Hypothalamus (tissue), 51 donors: ENCODE measurements at places on chromosomes 16 and 17.

DNA sequence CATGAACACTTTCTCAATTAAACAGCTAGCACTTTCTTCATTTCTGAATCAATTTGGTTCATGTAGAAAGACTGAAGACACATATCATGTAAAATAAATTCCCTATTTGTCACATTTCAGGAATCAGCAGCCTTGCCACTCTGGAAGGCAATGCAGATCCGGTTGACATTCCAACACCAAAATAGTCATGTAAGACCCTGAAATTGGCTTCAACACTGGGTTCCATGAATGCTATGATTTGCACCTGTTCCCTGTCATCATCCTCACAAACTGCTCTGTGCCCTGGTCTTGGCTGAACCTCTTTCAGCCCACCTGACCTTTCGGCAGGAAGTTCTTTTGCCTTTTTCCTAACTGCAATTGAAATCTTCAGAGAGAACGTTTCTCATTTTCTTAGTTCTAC lies 156.9 kb downstream of the CDH8 start:
- DNase-seq, result no peak

GRCh38 chr16:75621170-75621477 lies 2.0 kb downstream of the ADAT1 start:
- no peak for DNase-seq

- DNase-seq, result no peak
These were observed 851 bp upstream of the DPEP1 start for GRCh38 chr16:89612415-89613166.

DNA sequence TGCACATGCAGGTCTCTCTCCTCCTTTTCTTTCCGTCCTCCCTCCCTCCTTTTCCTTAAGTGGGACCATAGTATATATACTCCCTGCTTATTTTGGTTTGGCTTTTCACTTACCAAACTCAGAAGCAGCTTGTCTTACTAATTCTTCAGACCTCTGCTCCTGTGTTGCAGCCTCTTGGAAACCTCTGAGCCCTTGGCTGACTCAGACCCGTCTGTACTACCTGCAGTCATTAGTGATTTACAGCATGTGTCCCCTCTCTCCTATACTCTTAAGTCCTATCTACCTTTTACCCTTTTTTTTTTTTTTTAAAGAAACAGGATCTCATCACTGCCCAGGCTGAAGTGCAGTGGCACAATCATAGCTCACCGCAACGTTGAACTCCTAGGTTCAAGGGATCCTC lies 207.0 kb downstream of the STX8 start:
- DNase-seq, result no peak

- no peak for DNase-seq
These were observed 5.3 kb upstream of the NF1 start for GRCh38 chr17:31089471-31089870.
